ENCODE measurements at places on chromosomes 5 and 9. TPM values are rescaled to one million over a fixed set of nuclear protein-coding genes. Genes with fewer than 3 reads are reported as not detected.

The PCDHB7 gene
- 0.71 TPM for total RNA-seq

The ARAP3 gene
- 2.6 TPM for total RNA-seq

The STING1 gene
- total RNA-seq, result 26.9 TPM

The SURF4 gene
- total RNA-seq, result 583 TPM

The TUBB4B gene
- 110 TPM for total RNA-seq

The AGXT2 gene
- not detected for total RNA-seq

The ELAVL2 gene
- total RNA-seq, result 0.14 TPM

The FBP1 gene
- total RNA-seq, result not detected

The PCA3 gene
- not detected for total RNA-seq

The PCDHGA6 gene
- 3.2 TPM for total RNA-seq

The GKAP1 gene
- 1.3 TPM for total RNA-seq

Measured in smooth muscle cell of bladder (primary cell).